ENCODE measurements at places on chromosomes 1 and 21.

- DNase-seq, result no peak
Observed at GRCh38 chr1:47793563-47793962, 203.6 kb downstream of the TRABD2B start.

- DNase-seq, result no peak
Observed at GRCh38 chr1:154831462-154831861, 38.6 kb downstream of the KCNN3 start.

DNA sequence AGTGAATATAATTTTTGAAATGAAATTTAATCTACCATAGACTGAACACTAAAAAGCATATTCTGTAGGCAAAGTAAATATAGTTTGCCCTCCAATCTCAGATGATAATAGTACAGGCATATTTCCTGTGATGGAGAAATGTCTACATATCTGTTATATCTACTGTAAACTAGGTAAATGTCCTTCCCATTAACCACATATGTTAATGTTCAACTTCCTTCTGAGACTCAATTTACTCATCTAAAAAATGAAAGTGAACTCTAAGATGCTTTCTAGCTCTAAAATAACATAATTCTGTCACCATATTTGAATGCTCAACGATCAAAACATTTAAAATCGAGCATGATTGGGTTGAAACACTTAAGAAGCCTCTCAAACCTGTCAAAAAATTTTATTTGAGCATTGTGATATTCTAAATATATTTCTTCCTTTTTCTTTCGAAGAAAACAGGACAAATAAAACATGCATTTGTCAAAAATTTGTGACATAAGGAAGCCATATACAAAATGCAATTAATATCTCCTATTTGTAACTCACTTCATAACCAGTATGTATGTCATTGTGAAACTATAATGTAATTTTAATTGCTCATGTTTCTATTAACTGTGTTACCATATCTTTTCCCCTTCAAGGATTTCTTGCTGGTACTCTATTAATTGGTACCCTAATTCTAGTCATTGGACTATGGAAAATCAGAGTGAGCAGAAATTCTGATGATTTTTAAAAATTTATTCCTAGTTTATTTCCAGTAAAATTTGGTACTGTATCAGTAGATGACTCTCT lies 34.2 kb downstream of the CD55 start:
- DNase-seq, result no peak

GRCh38 chr1:193060938-193061337 lies 1.5 kb downstream of the RO60 start:
- no peak for DNase-seq

DNA sequence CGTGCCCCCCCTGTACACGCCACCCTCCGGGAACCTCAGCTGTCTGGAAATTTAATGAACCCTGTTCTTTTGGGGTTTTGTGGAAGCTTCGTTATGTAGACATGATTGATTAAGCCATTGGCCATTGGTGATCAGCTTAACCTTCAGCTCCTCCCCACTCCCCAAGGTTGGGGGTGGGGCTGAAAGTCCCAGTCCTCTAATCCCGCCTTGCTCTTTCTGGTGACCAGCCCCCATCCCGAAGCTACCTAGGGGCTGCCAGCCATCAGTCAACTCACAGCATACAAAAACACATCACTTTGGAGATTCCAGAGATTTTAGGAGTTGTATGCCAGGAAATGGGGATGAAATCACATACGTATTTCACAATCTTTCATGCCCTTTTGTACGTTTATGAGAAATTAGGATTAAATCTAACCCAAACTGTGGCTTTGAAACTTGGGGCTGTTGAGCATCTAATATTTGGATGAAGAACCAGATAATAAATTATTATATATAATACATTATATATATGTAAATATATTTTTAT lies 52.3 kb downstream of the BACE2 start:
- DNase-seq, result no peak

DNA sequence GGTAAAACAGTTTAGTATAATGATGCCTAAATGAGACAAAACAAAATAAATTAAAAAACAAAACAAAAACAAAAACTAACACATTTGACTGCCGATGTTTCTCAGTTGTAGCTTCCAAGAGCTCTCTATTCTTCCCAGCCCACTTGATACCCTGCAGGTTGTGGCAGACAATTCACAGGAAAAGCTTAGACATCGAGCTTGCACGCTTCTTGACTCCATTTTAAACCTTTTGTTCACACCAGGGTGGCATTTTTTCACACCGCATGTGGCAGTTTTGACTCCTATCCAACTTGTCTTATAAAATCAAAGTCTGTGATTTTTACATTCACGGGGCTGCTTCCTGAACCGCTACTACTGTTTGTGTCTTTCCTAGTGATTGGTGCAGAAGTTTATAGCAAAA lies 575.9 kb downstream of the USP25 start:
- no peak for DNase-seq

GRCh38 chr1:61568460-61569302 lies 156.3 kb downstream of the TM2D1 start:
- no peak for DNase-seq

GRCh38 chr1:20166051-20166450 lies 19.8 kb upstream of the UBXN10 start:
- DNase-seq, result no peak

DNA sequence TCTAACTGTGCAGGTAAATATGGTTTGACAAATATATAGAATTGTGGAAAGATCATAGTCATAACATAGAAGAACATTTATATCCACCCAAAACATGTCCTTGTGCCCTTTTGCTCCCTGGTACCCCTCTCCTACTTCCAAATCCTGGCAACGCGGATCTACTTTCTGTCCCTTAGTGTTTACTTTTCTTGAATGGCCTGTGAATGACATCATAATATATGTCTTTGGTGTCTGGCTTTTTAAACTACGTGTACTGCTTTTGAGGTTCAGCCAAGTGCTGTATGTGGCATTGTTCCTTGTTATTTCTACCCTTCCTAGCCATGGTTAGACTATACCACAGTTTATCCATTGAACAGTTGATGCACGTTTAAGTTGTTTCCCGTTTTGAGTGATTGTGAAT lies 155.6 kb downstream of the SDCCAG8 start:
- no peak for DNase-seq

GRCh38 chr1:64616039-64616438 lies 128.8 kb upstream of the RAVER2 start:
- DNase-seq, result no peak

DNA sequence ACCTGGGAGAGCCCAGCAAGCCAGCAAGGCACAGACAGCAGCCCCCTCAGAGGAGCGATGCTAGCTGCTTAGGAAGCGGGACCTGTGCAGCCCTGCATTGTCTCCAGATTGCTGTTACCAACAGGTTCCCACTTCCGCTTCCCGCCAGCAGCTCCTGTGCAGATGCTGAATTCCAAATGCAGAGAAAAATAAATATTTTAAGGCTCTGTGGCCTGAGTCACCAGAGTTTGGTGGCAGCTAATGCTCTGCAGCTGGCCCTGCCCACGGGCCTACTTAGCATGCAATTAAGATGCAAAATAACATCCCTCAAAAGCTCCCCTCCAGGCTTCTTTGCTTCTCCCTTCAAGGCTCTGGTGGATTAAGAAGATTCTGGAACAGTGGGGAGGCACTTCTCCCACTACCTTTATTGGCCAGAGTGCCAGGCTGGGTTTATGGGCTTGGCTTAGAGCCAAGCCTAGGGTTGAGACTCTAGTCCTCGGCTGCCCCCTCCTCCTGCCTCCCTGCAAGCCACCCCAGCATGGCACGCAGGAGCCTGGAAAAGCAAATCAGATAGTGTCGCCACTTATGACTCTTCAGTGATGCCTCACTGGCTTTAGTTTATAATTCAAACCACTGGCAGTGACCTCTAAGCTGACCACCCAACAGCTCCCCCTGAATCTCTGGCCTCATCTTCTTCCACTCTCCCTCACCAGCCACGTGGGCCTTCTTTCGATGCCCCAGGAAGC lies 207.1 kb upstream of the ZC3H12A start:
- DNase-seq, result no peak

DNA sequence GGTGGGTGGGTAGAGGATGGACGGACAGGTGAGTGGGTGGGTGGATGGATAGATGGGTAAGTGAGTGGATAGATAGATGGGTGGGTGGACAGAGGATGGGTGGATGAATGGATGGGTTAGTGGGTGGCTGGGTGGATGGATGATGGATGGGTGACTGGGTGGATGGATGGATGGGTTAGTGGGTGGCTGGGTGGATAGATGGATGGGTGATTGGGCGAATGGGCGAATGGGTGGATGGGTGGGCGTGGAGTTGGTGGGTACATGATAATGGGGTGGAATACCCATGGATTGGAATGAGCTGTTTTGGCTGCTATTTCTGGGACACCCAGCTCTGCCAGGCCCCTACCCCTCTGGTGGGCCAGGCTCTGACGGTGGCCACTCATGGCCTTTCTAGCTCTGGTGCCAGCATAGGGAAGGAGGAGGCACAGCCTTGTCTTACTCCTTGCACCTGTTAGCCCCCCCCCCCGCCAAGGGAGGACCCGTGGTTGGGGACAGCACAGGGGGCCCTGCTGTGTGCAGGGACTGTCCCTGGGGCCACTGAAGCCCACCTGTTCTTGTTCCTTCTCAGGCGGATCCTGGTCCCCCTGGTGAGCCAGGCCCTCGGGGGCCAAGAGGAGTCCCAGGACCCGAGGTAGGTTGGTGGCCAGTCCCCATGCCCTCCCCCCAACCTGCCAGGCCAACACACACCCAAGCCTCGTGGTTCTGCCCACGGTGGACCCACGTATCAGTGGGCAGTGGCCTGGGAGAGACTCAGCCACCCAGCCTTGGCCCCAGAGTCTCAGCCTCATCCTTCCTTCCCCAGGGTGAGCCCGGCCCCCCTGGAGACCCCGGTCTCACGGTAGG lies 26.4 kb downstream of the COL6A2 start:
- peak; percentile 21 for DNase-seq

All from tibial artery (tissue), 4 donors.